ENCODE measurements at places on chromosomes 5 and 9. TPM values are rescaled to one million over a fixed set of nuclear protein-coding genes. Genes with fewer than 3 reads are reported as not detected.

- no peaks in the 10 kb centered on the region for H3K27me3 ChIP-seq
- no peaks in the 10 kb centered on the region for H3K4me1 ChIP-seq
- H3K4me3 ChIP-seq = no peak overlapping the region
- H3K27ac ChIP-seq = no peak overlapping the region
- H3K36me3 ChIP-seq = peaks cover 17% of the 10 kb centered on the region
- DNase-seq = no peak
These were observed 25.1 kb downstream of the SPACA9 start for GRCh38 chr9:132903574-132904492.

DNA sequence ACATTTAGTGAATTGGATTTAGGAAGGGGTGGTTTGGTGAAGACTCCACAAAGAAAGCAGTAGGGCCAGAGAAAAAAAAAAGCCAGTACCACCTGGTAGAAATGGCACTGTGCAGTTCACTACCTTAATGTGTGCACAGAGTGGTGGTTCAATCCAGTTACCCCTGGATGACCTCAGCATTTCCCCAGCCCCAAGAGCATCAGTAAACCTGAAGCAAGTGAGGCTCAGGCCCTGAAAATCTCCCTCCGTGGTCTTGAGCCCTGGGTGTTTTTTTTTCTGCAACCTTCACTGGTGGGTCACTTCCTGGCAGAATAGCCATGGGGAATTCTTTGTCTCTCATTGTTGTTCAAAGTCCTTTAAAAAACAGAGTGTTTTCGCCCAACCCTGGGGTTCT is 202.9 kb downstream of the GADD45G start:
- no peak overlapping the region for H3K4me3 ChIP-seq
- H3K4me1 ChIP-seq = no peaks in the 10 kb centered on the region
- no peak for DNase-seq

- no peak overlapping the region for H3K27ac ChIP-seq
- no peak overlapping the region for H3K4me3 ChIP-seq
- H3K27me3 ChIP-seq = no peaks in the 10 kb centered on the region
- H3K36me3 ChIP-seq = peaks cover 3% of the 10 kb centered on the region
- no peak for DNase-seq
- no peaks in the 10 kb centered on the region for H3K4me1 ChIP-seq
These were observed 5.5 kb downstream of the QRFP start for GRCh38 chr9:130890870-130891687.

GRCh38 chr5:138051441-138052296 is 18.8 kb upstream of the FAM13B start:
- no peak overlapping the region for H3K27ac ChIP-seq
- H3K27me3 ChIP-seq = no peaks in the 10 kb centered on the region
- no peaks in the 10 kb centered on the region for H3K36me3 ChIP-seq
- H3K4me3 ChIP-seq = no peak overlapping the region
- no peak for DNase-seq

DNA sequence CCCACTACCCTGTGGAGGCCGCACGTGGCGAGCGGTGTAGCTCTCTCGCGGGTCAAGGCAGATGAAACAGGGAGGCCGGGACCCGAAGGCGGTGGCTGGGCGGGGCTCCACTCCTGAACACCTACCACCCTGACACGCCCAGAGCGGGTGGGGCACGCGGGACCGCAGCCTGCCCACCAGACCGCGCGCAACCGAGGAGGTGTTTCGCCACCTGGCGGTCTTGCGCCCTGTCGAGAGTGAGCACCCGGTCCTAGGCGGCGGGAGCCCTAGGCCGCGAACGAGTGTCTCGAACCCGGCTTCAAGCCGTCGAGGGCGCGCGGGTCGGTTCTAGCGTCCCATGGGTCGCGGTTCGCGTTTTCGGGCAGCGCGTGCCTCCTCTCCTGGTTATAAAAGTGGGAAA is 2.2 kb upstream of the EXOSC3 start:
- no peak overlapping the region for H3K4me3 ChIP-seq
- H3K27ac ChIP-seq = no peak overlapping the region
- peaks cover 13% of the 10 kb centered on the region for H3K36me3 ChIP-seq
- H3K4me1 ChIP-seq = peaks cover 37% of the 10 kb centered on the region

DNA sequence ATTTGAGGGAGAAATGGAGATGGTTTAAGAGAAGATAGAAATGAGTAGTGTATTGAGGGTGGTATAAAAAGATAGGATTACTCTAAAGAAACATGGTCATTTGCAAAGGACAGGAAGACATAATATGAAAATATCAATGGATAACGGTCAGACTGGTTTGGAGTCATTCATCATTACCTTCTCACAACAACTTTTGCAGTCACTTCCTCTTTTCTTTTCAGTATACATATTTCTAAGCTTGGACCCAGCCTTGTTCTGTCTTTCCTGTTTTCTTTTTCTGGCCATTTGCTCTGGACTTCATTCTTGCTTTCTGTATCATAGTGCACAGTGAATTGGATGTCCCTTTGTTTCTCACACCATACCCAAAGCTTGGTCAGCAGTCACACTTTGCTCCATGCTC is 966.5 kb upstream of the TYRP1 start:
- H3K4me3 ChIP-seq = no peak overlapping the region
- no peak for DNase-seq
- H3K27ac ChIP-seq = no peak overlapping the region
- no peaks in the 10 kb centered on the region for H3K27me3 ChIP-seq

- H3K27ac ChIP-seq = no peak overlapping the region
- no peaks in the 10 kb centered on the region for H3K27me3 ChIP-seq
- no peak overlapping the region for H3K4me3 ChIP-seq
- H3K36me3 ChIP-seq = peaks cover 27% of the 10 kb centered on the region
- DNase-seq = no peak
These were observed 39.9 kb downstream of the BICD2 start for GRCh38 chr9:92724528-92725265.

DNA sequence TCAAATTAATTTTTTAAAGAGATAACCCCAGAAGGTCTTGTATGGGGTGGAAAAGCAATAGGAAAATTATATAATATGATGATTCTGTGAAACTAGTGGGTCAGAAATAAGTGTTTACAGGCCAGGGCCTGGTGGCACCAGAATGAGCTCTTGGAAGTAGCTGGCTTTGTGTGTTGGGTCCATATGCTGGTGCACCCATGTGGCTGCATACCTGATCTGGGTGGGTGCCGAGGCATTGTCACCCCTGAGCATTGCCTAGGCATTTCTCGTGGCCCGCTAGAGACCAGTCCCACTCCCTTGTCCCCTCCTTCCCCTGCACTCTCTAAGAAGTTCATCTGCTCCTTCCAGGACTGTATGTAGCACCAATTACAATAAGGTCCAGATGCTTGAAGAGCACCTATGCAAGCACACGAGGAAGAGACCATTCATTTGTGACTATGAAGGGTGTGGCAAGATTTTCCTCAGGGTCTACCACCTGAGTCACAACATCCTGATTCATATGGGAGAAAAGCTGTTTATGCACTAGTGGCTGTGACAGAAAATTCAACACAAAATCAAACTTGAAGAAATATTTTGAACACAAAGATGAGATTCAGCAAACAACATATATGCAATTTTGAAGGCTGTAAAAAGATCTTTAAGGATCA is 19.8 kb upstream of the IL33 start:
- no peak for DNase-seq
- no peak overlapping the region for H3K4me3 ChIP-seq
- H3K4me1 ChIP-seq = no peaks in the 10 kb centered on the region
- H3K36me3 ChIP-seq = no peaks in the 10 kb centered on the region
- no peaks in the 10 kb centered on the region for H3K27me3 ChIP-seq
- no peak overlapping the region for H3K27ac ChIP-seq

DNA sequence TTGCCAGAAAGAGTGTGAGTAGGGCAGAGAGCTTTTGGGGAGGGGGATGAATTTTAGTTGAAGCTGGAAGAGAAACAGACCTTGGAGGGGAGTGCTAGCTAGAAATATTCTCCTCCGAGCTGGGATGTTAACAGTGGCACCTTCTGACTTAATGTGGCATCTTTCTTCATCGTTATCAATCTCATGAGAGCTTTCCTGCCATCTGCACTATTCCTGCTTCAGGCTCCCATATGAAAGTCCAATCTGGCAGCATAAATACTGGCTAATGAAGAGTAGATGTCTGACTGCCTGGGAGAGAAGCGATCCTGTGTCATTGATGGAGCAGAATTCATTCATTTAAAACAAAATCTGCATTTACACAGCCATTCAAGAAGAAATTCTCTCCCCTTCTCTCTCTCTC is 284.5 kb downstream of the TMEM38B start:
- no peak overlapping the region for H3K4me3 ChIP-seq
- no peak overlapping the region for H3K27ac ChIP-seq
- no peaks in the 10 kb centered on the region for H3K27me3 ChIP-seq
- no peaks in the 10 kb centered on the region for H3K36me3 ChIP-seq

GRCh38 chr9:20619487-20620200 is 2.7 kb downstream of the MLLT3 start:
- no peak for DNase-seq
- no peak overlapping the region for H3K4me3 ChIP-seq
- no peaks in the 10 kb centered on the region for H3K27me3 ChIP-seq

DNA sequence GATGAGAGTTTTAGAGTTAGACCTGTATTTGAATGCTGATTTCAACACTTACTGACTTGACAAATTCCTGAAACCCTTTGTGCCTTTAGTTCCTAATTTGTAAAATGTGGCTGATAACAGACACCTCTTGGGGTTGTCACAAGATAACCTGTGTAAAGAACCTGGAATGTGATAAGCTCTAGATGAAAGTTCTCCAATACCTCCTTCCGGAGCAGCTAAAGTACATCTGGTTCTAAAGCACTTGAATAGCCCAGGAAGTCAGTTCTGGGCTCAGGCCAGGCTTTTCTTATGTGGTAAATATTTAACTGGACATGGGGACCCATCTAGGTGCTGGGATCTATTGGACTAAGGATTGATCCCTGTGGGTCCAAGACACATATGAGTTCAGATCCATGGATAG is 310.8 kb upstream of the ADAMTSL1 start:
- no peaks in the 10 kb centered on the region for H3K36me3 ChIP-seq
- no peak overlapping the region for H3K27ac ChIP-seq
- H3K27me3 ChIP-seq = no peaks in the 10 kb centered on the region
- no peak overlapping the region for H3K4me3 ChIP-seq
- DNase-seq = no peak
- H3K4me1 ChIP-seq = no peaks in the 10 kb centered on the region

DNA sequence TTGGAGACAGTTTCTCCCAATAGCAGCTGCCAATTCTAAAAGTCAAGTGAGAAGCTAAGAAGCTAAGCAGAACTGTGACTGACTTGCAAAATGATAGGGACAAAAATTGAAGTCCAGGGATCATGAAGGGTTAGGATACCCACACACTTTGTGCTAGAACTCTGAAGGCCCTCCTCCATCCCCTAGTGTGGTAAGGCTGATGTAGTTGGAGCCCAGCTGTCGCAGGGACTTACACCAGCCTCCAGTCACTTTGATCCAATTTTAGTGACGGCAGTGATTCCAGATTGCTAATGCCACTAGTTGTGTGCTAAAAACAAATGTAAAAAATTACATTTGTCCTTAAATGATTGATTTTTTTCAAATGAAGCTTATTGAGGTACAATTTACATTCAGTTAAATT is 742.7 kb upstream of the ZNF608 start:
- no peak overlapping the region for H3K27ac ChIP-seq
- DNase-seq = no peak
- H3K36me3 ChIP-seq = no peaks in the 10 kb centered on the region
- no peaks in the 10 kb centered on the region for H3K4me1 ChIP-seq
- no peaks in the 10 kb centered on the region for H3K27me3 ChIP-seq

GRCh38 chr5:91183743-91184142 is 199.4 kb downstream of the ARRDC3 start:
- no peaks in the 10 kb centered on the region for H3K4me1 ChIP-seq
- no peaks in the 10 kb centered on the region for H3K36me3 ChIP-seq
- no peak overlapping the region for H3K27ac ChIP-seq
- no peaks in the 10 kb centered on the region for H3K27me3 ChIP-seq
- DNase-seq = no peak

DNA sequence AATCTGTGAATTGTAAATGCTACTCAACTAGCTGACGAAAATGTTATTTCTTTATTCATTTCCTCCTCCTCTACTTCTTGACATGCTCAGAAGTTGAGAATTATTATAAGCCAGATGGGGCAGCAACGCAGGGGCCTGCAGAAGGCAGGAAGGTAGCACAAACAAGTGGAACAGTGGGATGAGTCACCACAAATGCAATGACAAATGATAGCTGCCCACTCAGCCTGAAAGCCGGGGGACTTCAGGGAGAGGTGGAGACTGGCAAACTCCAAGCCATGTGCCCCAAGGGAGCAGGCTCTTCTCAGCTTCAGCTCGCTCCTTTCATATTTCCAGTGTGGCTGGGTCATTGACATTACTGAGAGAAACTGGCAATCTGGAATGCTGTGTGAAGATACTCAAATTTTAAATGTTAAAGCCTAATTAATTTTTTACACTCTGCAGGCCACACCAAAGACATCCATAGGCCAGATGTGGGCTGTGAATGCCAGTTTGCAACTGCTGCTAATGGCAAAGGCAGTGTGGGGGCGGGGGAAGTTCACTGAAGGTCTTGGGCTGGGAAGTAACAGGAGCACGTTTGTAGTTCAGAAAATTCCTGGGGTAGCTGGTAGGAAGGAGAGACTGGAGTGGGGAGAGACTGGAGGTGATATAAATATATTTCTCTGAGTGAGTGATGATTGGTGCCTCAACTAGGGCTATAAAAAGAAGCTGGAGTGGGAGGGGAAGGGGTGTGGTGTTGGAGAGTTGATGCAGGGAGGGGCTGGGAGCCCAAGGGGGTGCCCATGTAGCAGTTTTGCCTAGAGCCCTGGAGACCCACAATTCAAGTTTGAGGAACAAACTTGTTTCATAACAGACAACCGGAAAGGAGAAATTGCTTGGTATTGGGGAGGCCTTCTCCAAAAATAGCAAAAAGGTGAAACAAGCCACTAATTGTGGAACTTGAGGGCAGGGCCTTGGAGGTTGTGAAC is 20.8 kb upstream of the ADRB2 start:
- no peak for DNase-seq
- H3K36me3 ChIP-seq = no peaks in the 10 kb centered on the region
- no peak overlapping the region for H3K27ac ChIP-seq
- no peaks in the 10 kb centered on the region for H3K4me1 ChIP-seq
- no peak overlapping the region for H3K4me3 ChIP-seq
- no peaks in the 10 kb centered on the region for H3K27me3 ChIP-seq

- H3K27ac ChIP-seq = no peak overlapping the region
- no peaks in the 10 kb centered on the region for H3K27me3 ChIP-seq
- no peak overlapping the region for H3K4me3 ChIP-seq
- H3K4me1 ChIP-seq = no peaks in the 10 kb centered on the region
- DNase-seq = no peak
These were observed 17.5 kb downstream of the CAPSL start for GRCh38 chr5:35920890-35921289.

- no peak overlapping the region for H3K27ac ChIP-seq
- no peak overlapping the region for H3K4me3 ChIP-seq
- no peaks in the 10 kb centered on the region for H3K36me3 ChIP-seq
- no peaks in the 10 kb centered on the region for H3K4me1 ChIP-seq
- DNase-seq = no peak
These were observed 155.6 kb upstream of the SEMA6A start for GRCh38 chr5:116730185-116730584.

The SHB gene
- 14.7 TPM for total RNA-seq

The ENHO gene
- 0.60 TPM for total RNA-seq

The SPATA31C1 gene
- total RNA-seq = not detected

The ADRA1B gene
- total RNA-seq = not detected

The FYB1 gene
- not detected for total RNA-seq

The HTR1A gene
- not detected for total RNA-seq

Data from HepG2 (cell line).